ENCODE measurements at places on chromosomes 16 and 17.

GRCh38 chr17:42309986-42310786, 21.9 kb downstream of the STAT5A start:
- no peak for DNase-seq

DNA sequence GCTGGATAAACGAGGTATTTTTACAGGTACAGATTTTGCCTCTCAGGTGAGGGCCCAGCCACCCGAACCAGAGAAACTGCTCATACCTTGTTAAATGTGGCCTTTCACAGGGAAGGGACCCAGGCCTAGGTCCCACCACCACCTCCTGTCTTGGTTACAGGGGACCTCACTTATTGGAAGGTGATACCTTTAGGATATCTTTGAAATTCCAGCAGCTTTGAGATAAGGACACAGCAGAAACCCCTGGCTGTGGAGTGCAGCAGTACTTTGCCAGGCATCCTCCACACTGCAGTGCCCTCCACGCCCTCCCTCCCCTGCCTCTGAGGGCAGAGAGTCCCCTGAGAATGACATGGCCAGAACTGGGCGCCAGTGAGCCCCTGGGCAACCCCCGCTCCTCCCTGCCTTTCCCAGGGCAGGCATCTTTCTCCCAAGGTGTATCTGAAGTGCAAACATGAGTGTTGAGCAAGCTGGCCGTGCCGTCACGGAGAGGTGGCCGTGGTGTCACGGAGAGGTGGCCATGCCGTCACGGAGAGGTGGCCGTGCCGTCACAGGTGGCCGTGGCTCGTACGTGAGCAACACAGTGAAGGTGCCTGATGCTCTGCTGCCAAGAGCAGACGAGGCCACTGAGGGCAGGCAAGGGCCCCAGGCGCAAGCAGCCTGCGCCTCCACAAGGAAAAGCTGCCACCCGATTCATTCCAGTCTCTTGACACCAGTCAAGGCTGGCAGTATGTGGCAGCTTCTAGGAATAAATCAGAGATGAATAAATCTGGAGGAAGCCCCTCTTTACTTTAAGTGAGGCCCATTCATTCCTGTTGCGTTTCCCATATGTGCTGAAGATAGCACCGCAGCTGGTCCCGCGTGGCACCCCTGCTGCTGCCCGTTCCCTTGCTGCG, 134.5 kb upstream of the CHMP6 start:
- no peak for DNase-seq

DNA sequence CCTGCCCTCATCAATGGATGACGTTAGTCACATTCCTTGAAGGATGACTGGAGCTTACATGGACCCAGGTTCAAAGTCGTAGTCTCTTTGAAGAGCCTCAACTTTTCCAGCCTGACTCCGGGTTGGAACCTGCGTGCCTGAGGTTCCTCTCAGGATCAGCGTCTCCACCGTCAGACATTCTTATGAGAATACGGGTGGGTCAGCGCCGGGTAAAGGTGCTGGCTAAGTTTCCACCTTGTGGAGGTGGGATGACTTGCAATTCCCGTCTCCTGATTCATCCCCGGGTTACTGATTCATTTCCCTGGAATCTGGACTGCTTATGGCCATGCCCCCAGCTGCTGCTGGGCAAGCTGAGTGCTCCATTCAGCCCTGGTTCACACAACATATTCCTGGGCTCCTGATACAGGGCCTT, 38.9 kb upstream of the CMIP start:
- DNase-seq, result no peak

DNA sequence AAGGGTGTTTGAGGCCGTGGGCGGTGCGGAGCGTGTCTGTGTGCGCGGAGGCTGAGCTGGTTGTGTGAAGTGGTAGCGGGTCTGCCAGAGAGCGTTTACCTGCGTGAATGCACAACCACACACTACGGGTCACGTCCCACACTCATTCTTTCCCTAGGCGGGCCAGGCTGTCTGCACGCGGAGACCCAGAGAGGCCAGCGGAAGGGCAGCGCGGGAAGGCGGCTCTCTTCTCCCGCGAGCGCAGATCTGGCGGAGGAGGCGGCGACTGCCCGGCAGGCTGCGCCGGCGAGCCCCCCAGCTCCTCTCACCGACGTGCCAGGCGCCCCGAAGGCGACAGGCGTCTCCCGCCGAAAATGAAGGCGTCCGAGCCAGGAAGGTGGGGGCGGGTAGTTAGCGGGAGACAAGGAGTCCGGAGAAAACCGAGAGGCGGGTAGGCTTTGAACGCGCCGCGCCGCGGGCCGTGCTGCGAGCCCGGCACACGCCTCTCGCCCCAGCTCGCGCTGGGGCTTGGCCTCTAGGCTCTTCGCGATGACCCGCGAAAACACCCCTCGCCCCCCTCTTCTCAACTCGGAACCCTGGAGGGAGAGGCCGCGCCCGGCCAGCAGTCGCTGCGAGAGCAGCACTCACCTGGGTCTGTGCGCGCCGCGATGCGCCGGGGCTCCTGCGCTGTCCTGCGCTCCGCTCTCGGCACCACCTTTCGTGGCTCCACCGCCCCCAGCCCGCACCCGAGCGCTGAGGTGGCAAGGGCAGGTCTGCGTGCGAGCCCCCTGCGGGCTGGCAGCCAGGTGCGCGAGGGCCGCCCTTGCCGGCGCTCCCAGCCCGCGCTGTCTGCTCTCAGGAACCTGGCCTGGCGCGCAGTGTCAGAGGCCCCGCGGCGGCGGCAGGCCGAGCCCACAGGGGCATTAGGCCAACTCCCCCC, 2.0 kb upstream of the FOXF1 start:
- no peak for DNase-seq

GRCh38 chr17:65020284-65020683, 36.3 kb downstream of the GNA13 start:
- no peak for DNase-seq

DNA sequence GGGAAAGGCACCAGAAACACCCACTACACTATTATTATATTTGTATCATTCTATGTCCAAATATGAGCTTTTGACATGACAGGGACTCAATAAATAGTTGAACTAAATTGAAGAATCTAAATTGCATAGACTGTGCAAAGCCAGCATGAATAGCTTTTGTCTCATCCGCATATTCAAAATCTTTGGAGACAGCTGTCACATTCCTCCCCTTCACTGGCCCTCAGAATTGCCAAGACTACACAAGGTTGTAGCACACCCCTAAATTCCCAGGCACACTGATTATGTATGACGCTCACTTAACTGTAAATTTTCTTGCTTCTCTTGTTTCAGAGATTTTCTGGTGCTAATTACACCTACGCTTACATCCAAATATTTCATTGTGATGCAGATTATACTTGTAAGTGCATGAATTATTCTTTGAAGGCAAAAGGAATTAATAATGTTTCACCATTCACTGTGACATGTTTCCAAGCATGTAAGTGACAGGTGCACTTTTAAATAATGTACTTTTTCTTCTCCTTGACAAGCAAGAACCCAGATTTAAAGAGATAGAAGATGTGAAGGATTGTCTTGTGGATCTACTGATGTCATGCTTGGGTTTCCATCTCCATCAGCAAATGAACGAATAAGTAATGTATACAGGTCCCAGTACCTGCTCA, 47.5 kb downstream of the CA10 start:
- no peak for DNase-seq

DNA sequence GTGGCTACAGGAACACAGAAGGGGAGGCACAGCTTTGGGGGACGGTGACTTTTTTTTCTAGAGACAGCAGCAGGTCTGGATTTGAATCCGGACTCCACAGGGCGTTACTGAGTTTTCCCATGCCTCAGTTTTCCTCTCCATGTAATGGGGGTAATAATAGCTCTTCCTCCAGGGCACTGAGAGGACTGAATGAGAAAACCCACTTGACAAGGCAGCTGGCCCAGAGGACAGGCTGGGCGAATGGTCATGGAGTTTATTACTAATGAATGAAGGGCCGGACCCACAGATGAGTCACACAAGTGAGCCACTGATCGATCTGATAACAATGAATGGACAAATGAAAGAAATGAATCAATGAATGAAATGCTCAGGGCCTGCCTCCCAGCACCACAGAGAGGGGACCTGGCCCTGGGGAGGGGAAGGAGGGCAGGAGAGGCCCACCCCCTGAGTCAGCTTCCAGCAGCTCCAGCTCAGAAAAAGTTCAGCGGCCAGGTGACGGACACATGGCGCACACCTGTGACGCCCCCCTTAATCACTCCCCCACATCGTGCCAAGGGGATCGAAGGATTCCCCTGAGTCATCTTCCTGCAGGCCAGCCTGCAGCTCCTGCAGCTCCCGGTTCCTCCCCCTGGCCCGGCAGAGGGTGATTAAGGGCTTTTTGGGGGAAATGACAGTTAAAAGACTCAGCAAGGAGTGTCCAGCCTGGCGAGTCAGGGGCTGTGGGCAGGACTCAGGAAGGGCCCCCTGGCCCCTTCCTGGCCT, 54.3 kb downstream of the SOCS1 start:
- no peak for DNase-seq

GRCh38 chr17:5919089-5919488, 151.1 kb upstream of the WSCD1 start:
- no peak for DNase-seq

- DNase-seq, result no peak
These were observed 13.7 kb downstream of the HIC1 start for GRCh38 chr17:2068519-2069051.

- DNase-seq, result no peak
These were observed 772 bp upstream of the NUP93 start for GRCh38 chr16:56728980-56729734.

DNA sequence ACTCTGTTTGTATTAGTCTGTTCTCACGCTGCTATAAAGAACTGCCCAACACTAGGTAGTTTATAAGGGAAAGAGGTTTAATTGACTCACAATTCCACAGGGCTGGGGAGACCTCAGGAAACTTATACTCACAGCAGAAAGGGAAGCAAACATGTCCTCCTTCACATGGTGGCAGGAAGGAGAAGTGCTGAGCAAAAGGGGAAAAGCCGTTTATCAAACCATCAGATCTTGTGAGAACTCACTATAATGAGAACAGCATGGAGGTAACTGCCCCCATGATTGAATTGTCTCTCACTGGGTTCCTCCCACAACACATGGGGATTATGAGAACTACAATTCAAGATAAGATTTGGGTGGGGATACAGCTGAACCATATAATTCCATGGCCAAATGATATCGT, 30.9 kb downstream of the ABCC1 start:
- DNase-seq, result no peak

GRCh38 chr17:75970626-75971025, 8.3 kb downstream of the ACOX1 start:
- DNase-seq, result no peak

Data from stimulated activated CD8-positive, alpha-beta memory T cell treated with anti-CD3 and anti-CD28 coated beads, Interleukin-15, amount 100 ng/mL, for 48 hours (primary cell).